ENCODE measurements at places on chromosomes 4 and X.

GRCh38 chrX:139739138-139739537 is 31.2 kb upstream of the MCF2 start:
- DNase-seq, result no peak

DNA sequence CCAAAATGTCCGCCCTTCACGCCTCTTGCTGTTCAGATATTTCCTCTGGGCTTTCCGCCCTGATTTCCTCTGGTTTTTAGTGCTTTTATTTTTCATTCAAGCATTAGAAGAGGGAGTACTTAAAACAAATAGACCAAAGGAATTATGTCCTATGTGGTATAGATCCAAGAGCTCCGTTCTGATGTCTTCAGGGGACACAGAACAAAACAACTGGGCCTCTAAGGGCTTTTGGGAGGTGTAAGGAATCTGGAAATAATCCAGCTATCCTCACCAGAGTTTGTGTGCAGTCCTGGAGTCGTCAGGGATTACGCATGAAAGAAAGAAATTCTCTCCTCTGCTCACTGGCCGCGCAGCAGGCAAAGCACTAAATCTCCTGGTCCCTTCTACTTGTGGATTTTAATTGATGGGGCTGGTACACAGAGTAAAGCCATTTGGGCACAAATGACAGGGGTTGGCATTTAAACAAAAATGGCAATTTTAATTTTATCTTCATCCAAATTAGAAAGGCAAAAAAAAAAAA is 999.2 kb downstream of the ADGRL3 start:
- no peak for DNase-seq

- DNase-seq, result no peak
These were observed 35.6 kb downstream of the PAK3 start for GRCh38 chrX:111131572-111131971.

- no peak for DNase-seq
These were observed 34.5 kb downstream of the ACE2 start for GRCh38 chrX:15566244-15566643.

- no peak for DNase-seq
These were observed 541.2 kb upstream of the MAGEB18 start for GRCh38 chrX:25596921-25597320.

- DNase-seq, result no peak
These were observed 244.6 kb upstream of the TET2 start for GRCh38 chr4:104901961-104902605.

DNA sequence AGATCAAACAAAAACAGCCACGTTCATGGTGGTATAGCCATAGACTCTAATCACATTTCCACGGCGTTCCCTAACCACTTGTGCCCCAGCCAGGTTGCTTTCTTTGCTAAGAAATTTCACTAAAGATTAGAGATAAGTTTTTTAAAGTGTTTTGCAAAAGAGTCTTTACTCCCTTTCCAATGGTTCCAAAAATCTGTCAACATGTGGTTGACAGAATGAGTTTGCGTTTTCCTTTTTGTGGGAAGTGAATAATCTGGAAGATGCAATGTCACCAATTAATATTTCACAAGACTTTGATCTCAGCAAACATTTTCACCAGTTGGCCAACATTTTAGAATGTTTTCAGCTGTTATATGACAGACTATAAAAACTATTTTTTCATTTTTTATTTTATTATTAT is 35.3 kb downstream of the CXCL1 start:
- DNase-seq, result no peak

GRCh38 chr4:109560687-109561461 is 828 bp downstream of the MCUB start:
- peak; percentile 26 for DNase-seq

GRCh38 chr4:108001540-108002135 is 11.9 kb downstream of the HADH start:
- DNase-seq, result no peak

- no peak for DNase-seq
These were observed 106.4 kb downstream of the MID1 start for GRCh38 chrX:10513974-10514373.

- DNase-seq, result no peak
These were observed 35.5 kb downstream of the KDR start for GRCh38 chr4:55089916-55090315.

DNA sequence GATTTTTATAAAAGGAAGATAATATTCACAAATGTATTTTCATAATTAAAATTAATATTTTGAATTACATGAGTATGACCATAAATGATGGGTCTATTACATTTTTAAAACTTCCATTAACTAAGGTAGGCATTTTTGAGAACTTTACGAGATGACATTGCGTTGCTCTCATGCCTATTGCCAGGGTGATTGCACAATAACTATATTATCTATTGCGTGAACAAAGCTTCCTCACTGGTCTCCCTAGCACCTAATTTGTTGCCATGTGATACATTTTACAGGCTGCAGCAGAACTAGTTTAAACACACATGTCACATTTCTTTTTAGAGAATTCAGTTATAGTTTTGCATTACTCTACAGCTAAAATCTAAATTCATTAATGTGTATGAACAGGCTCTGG is 289.7 kb upstream of the GRID2 start:
- no peak for DNase-seq

DNA sequence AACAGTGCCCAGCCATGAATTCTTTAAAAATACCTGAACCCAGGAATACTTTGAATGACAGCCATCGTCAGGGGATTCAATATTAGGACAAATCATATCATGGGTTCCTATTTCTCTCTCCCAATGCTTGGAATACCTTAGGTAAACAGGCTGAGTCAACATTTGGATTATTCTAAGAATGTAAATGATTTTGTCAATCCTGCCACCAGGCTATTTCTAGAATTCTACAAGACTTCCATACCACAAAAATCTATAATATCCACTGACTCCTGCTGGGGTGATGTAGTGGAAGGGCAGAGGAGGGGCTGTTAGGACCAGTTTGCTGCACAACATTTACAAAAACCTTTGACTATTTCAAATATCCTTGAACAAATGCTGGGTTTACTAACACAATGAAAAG is 65.2 kb downstream of the IGFBP7 start:
- no peak for DNase-seq

DNA sequence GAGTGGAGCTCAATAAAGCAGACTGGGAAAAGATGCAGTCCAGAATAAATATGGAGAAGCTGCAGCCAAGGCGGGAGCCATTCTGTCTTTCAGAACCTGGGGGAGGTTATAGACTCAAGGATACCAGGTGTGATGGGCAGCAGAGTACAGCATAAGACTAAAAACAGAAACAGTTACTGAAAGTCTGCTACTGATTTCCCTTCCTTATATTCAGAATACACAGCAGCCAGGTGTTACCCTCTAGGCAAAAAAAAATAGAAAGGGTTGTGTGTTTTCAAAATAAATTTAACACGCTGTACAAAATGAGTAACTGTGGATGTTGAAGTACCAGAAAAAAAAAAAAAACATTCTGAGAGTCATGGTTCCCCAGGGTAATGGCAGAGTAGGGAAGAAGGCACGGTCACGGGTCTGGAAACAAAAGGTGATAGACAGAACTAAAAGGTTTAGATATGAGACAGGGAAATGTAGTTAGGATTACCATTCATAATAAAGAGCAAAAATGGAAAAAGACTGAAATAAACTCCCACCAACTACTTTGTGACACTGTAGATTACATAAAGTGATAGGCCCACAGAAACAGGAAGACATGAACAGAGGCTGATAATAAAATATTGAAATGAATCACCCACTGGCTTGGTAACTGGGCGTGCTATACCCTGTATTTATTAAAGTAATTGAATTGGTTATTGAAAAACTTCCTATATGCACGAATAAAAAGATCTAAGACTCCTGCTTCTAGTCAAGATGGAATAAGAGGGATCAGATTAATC is 10.8 kb upstream of the HHIP start:
- no peak for DNase-seq

- DNase-seq, result no peak
These were observed 81.0 kb upstream of the SMARCAD1 start for GRCh38 chr4:94126669-94127068.

- DNase-seq, result no peak
These were observed 127.1 kb downstream of the CHIC2 start for GRCh38 chr4:53937327-53937726.

DNA sequence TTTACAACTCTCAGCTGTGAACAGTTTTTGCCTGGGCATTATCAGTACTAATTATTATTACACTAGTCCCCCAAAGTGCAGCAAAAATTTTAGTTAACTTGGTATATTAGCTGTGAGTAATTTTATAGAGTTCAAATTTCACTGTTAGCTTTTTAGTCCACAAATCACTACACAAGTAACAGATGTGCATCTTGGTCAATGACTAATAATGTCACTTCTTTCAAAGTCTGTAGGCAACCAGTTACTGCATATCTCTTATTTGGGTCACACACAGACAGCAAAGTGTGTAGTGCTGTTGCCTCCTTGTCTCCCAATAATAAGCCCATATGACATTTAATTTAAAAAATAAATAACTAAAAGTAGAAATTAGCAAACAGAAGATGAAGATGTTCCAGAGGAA is 159.9 kb downstream of the SCFD2 start:
- no peak for DNase-seq

- DNase-seq, result no peak
These were observed 34.7 kb downstream of the DLG3 start for GRCh38 chrX:70479247-70479921.

- no peak for DNase-seq
These were observed 333.1 kb upstream of the IGFBP7 start for GRCh38 chr4:57443308-57443707.

GRCh38 chrX:13216139-13216538 is 103.7 kb downstream of the ATXN3L start:
- DNase-seq, result no peak

DNA sequence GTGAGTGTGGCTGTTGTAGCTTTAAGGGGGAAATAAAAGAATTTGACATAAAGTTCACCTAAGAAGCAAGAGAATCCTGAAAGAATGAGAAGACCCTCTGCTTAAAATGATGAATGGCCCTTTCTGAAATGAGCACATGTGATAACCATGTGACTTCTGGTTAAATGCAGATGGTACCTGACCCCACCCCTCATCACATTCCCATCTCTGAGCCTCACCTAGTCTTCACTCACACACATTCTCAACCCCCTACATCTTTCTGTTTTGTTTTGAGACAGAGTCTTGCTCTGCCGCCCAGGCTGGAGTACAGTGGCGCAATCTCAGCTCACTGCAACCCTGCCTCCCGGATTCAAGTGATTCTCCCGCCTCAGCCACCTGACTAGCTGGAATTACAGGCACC is 31.5 kb downstream of the SEPTIN6 start:
- DNase-seq, result no peak

- no peak for DNase-seq
These were observed 18.5 kb upstream of the DRD5 start for GRCh38 chr4:9762823-9763475.

DNA sequence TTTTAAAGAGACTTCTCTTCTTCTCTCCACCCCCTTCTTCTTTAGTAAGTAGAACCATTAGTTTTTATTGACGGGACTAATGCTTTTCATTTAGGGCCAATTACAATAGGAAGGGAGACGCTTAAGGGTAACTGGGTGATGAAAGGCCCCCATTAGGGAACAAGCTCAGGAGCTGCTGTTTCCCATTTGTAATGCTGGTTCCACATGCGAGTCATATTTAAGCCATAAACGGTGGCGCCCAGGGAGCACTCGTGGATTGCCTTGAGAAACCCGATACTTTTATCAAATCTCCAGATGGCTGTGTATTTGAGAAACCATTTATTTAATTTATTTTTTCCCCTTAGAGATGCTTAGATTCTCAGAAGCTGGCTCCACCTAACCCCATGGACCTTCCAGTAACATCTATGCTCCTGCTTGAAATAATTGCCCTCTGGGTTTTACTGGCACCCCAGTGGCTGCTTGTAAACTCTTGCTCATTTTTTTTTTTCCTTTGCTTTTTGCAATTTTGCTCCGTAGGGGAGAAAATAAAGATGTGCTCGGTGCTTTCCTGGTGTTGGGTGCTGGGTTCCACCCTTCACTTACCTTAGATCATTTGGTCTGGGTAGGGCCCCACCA is 124.2 kb upstream of the MSX1 start:
- no peak for DNase-seq

DNA sequence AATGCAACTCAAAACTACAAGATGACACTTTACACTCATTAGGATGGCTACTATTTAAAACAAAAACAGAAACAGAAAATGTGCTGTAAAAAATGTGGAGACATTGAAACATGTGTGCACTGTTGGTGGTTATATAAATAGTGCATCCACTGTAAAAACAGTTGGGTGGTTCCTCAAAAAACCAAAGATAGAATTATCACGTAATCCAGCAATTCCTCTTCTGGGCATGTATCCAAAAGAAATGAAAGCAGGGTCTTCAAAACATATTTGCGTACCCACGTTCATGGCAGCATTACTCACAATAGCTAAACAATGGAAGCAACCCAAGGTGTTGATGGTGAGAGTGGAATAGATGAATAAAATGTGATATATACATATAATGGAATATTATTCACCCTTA is 967.2 kb downstream of the TRAM1L1 start:
- DNase-seq, result no peak

GRCh38 chr4:142393127-142393526 is 453.0 kb downstream of the INPP4B start:
- no peak for DNase-seq

DNA sequence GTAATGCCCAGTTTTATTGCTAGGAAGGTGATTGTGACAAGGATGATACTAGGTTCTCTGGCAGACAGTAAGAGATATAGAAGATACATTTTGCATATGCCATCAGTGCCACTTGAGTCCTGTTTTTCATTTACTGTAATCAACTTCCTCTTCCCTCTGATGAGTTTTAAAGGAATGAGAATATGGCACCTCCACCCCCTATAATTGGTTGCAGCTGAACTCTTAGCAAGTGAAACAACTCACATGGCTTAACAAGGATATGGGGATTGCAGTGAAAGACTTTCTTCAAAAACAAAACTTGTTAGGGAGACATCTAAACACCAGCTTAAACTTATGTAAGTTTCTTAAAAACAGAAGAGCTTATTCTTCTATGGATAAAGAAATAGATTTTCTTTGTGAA is 90.0 kb downstream of the AREG start:
- DNase-seq, result no peak

- no peak for DNase-seq
These were observed 27.4 kb downstream of the NAA11 start for GRCh38 chr4:79298484-79298883.

DNA sequence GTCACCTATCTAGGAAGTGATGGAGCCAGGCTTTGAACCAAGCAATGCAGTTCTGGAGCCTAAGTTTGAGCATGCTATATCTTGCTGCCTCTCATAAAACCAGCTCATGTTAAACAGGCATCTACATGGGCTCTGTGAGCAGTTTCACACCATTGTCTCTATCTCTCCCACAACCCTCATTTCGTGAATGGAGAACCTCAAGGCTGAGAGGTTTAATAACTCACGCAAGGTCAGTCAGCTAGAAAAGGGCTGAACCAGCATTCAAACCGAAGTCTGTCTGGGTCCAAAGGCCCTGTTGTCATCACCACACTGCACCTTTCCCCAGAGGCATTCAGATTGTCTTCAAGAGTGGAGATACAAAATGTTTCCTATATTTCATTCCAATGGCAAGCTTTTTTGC is 369.2 kb downstream of the MID1IP1 start:
- DNase-seq, result no peak

DNA sequence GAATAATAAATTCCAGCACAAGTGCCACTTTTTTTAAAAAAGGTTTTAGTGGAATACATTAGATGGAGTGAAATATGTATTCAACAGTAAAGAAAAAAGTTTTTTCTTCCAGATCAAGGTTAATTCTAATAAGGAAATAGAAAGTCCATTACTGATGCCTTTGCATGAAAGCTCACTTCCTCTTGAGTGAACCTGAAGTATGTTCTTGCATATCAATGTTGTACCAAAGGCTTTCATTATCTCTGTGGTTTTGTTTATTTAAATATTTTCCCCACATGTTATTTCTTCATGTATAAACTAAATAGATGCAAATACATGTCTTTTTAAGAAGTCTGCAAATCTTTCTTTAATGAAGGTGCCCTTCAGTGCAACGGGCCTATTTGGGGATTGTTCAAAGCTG is 307.9 kb downstream of the C4orf33 start:
- no peak for DNase-seq

All from stimulated activated CD8-positive, alpha-beta memory T cell treated with anti-CD3 and anti-CD28 coated beads, Interleukin-4, amount 100 ng/mL, for 24 hours (primary cell).